ENCODE measurements at places on chromosomes 12 and 14. TPM values are rescaled to one million over a fixed set of nuclear protein-coding genes. Genes with fewer than 3 reads are reported as not detected.

The ZBTB42 gene
- 4.0 TPM for total RNA-seq

The MIP gene
- total RNA-seq, result not detected

The RAD9B gene
- total RNA-seq, result 2.1 TPM

The GPR132 gene
- total RNA-seq, result 0.19 TPM

The ST8SIA1 gene
- total RNA-seq, result 0.34 TPM

The MYF5 gene
- not detected for total RNA-seq

The AJUBA gene
- 65.5 TPM for total RNA-seq

The TAS2R31 gene
- 1.1 TPM for total RNA-seq

The KRT75 gene
- 0.07 TPM for total RNA-seq

All from A172 (cell line).